ENCODE measurements at places on chromosomes 4 and X. TPM values are rescaled to one million over a fixed set of nuclear protein-coding genes. Genes with fewer than 3 reads are reported as not detected.

The XPNPEP2 gene
- not detected for total RNA-seq

The SOX3 gene
- total RNA-seq = not detected

The EXOSC9 gene
- 15.8 TPM for total RNA-seq

The KLHL13 gene
- total RNA-seq = 0.45 TPM

DNA sequence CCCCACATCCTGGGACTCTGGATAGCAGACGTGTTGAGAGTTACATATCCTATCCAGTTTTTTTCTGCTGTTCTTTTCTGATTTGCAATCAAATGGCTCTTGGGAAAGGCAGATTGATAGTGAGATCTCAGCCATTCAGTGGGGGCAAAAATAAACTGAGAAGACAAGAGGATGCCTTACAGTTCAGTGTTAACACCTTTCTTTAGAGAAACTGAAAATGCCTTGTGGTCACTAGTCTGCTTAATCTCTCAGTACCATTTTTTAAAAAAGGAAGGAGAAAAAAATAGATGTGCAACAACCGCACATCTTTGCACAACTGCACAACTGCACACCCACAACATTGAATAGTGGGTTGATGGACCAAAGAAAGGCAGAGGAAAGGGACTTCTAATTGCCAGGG is 109.3 kb downstream of the ARHGEF9 start:
- DNase-seq = no peak

GRCh38 chr4:153890761-153891160 is 101.9 kb upstream of the SFRP2 start:
- no peak for DNase-seq

DNA sequence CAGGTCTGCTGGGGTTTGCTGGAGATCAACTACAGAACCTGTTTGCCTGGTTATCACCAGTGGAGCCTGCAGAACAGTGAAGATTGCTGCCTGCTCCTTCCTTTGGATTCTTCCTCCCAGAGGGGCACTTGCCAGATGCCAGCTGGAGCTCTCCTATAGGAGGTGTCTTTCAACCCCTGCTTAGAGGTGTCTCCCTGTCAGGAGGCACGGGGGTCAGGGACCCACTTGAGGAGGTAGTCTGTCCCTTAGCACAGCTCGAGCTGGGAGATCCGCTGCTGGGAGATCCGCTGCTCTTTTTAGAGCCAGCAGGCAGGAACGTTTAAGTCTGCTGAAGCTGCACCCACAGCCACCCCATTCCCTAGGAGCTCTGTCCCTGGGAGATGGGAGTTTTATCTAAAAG is 1806.3 kb upstream of the ADGRL3 start:
- no peak for DNase-seq

- DNase-seq = no peak
Observed at GRCh38 chr4:114180481-114180880, 201.0 kb upstream of the ARSJ start.

DNA sequence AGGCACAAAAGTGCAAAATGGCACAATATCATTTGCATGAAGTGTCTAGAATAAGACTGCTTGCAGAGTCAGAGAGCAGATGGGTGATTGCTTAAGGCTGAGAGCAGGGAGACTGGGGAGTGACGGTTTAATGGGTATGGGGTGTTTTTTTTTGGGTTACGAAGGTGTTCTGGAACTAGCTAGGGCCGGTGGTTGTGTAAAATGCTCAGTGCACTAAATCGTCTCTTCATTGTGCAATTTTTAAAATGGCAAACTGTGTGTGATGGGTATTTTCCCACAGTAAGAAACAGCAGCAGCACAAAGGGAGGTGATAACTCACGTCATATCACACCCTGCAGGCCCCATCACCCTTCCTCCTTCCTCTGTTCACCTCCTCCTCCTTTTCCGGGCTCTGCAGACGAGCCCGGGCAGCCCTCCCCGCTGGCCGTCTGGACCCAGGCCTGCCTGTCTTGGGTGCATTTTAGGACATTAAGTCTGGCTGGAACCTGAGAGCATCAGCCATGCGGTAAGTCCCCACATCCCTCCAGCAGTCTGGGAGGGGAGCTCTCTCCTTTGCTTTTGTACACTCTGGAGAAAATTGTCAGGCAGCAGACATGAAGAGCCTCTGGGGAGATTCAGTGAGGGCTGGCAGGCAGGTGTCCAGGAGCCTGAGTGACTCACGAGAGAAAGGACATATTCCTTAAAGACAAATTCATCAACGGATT is 42.7 kb downstream of the ASMT start:
- DNase-seq = peak; percentile 60

GRCh38 chr4:8528713-8529112 is 51.5 kb upstream of the GPR78 start:
- DNase-seq = no peak
